ENCODE measurements at places on chromosomes 7 and 10.

- no peak for DNase-seq
These were observed 27.4 kb upstream of the RASGEF1A start for GRCh38 chr10:43294241-43294658.

DNA sequence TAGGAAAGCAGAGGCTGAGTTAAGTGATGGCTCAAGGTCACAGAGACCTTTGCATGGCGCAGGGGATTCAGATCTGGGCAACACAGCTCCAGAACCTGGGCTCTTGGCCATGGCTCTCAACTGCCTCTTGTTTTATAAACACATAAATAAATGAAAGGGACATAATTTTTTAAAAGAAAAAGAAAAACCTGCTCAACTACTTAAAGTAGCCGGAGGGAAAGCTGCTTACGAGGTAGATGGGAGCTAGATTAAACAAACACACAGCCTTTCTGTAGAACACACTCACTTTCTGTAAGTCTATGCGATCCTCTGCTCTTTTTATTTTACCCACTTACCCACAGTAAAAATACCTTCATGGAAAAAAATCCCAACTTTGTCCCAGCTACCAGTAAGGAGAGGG is 81.3 kb downstream of the PIP4K2A start:
- peak; percentile 29 for DNase-seq

- no peak for DNase-seq
These were observed 72.1 kb downstream of the PLCE1 start for GRCh38 chr10:94065787-94066186.

- DNase-seq = no peak
These were observed 215.9 kb downstream of the MDFIC start for GRCh38 chr7:115137816-115138215.

- DNase-seq = no peak
These were observed 31.1 kb downstream of the ADAM12 start for GRCh38 chr10:126357169-126357568.

DNA sequence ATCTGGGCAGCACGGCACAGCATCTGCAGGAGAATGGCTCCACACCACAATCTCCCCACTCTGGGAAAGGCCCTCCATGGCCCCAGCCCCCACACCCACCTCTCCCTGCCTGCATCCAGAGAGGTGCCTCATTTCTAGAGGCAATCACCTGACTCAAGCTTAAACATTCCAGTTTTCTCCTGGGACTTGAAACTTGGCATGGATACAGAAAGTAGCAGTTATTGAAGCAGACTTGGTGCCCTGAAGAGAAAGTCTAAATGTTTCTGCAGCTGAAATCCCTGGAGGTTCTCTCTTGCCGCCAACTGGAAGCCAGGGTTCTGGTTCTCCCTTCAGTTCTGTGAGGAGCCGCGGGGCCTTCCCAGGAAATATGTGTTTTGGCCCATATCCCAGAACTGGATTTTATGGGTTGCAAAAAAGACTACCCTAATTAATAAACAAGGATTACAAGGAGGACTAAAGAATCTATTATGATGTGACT is 122.8 kb downstream of the SKIDA1 start:
- no peak for DNase-seq

- DNase-seq = peak; percentile 77
These were observed 20.4 kb downstream of the IGF2BP3 start for GRCh38 chr7:23449941-23450340.

- DNase-seq = no peak
These were observed 2.7 kb downstream of the COG5 start for GRCh38 chr7:107560898-107561516.
